ENCODE measurements at places on chromosomes 12 and 14.

- peak; percentile 47 for DNase-seq
These were observed 834 bp downstream of the RASSF8 start for GRCh38 chr12:25959071-25959961.

GRCh38 chr12:49296034-49296835 lies 1.3 kb downstream of the PRPH start:
- DNase-seq = peak; percentile 86

DNA sequence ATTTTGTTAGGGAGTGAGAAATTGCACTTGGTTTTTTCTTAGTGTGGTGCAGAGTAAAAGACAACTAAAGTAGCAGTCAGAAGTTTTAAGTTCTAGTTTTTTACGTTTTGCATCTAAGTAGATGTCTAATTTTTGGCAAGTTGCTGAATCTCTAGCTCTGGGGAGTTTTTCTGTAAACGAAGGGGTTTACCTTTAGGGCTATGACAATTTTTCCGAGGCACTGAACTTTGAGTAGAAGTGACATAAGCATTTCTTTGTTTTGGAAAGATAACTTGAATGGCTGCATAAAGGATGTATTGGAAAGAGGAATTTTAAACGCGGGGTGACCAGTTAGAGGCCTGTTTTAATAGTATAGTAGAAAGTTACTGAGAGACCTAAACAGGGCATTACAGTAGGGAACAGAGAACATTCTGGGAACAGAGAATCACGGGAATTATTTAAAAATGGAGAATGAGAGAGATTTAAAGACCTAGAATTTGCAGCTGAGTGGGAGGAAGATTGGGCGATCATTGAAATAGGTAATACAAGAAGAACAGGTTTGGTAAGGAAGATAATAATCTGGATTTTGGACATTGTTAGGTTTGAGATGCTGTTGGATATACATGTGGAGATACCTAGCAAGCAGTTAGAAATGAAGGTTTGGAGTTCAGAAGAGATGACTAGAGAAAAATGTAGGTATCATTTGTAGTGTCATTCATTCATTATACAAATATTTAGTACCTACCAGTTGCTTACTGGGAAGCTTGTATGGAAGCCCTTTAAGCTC lies 1.2 kb downstream of the ZNF410 start:
- no peak for DNase-seq

- no peak for DNase-seq
These were observed 352.3 kb upstream of the TMPO start for GRCh38 chr12:98162906-98163678.

DNA sequence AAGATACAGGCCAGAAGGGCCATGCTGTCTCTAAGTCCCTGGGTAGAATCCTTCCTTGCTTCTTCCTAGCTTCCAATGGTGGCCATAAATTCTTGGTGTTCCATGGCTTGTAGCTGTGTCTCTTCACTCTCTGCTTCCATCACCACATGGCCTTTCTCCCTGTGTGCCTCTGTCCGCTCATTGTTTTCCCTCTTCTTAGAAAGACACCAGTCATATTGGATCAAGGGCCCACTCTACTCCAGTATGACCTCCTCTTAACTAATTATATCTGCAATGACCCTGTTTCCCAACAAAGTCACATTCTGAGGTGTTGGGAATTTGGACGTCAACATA lies 7.6 kb upstream of the MAP1LC3B2 start:
- no peak for DNase-seq

DNA sequence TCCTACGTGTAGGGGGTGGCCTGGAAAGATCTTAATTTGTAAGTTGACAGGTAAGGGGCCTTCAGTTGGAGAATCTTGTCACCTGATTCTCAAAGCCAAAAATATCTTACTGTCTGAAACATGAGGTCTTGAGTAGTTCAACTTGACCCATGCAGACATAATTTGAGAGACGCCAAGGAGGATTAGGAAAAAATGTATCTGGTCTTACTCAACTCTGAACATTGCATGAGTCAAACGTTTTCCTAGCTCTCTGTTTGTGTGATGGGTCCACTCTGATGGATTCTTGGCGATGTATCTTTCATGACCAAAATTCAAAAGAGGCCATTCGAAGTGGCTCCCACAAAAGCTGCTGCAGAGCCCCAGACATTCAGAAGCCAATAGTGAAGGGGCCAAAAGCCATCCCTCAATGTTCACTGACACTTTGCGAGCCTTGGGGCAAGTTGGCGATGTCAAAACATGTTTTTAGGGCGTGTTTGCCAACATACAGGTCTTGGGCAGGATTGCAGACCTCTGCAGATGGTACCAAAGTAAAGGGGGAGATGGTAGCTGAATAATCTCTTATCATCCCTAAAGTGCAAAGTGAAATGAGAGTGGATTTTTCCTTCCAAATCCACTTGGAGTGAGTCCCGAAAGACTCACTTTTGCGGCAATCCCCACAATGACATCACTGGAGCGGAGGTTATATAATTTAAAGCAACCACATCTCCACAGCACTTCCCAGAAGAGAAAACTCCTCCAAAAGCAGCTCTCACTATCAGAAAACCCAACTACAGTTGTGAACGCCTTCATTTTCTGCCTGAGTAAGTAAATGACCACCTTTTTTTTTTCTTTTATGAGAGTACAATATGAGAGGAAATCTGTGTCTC lies at the start of gene BDKRB1:
BDKRB1 (plus strand) TSS at position 710 of the 866 bp plus-strand sequence. CDS start 7,473 bp downstream, outside the sequence.
- no peak for DNase-seq

DNA sequence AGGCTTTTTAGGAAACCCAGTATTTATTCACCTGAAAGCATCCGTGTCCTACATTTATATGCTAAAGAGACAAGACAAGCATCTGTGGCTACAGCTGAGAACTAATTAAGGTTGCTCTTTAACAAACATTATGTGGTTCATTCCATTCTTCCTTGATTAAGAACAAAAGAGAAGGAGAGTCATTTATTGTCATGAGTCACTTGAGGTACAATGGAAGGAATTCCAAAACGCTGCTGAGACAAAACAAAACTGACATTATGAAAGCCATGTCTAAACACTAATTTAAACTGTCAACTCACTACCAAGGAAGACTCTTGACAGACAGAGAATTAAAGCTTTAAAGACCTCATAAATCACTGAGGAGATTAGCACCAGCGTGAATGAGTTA lies 214.4 kb downstream of the BMP4 start:
- DNase-seq = no peak

- DNase-seq = no peak
These were observed 118.2 kb downstream of the SCARB1 start for GRCh38 chr12:124745465-124745890.

DNA sequence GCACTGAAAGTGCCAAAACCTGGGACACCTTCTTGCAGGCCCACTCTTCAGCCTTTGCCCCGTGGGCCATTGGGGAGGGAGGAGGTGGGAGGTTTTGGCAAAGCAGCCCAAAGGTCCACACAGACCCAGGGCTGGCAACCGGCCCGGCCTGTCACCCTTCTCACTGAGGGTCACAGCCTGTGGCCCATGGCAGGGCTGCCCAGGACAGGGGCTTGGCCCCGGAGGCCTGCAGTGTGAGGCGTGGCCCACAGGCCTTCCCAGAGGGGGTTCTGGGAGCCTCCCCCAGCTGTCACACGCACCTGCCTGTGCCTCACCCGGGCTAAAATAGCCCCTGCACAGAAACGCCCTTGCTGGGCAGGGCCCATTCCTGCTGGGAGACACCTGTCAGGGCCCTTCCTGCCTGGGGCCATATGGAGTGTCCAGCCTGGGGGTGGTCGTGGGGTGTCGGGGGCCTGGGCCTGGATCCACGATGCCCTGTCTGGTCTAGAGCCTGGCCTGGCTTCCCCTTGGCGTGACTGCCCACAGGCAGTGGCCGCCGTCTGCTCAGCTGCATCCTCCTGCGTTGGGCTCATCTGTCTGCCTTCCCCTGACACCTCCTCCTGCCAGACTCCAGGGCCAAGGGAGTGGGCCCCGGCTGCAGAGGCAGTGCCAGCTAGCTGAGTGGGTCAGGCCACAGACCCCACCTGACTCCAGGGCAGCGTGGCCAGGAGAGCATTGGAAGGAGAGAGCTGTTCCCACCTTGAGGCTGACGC lies 19.2 kb downstream of the PACS2 start:
- DNase-seq = peak; percentile 15

- DNase-seq = no peak
These were observed 125.7 kb upstream of the DDHD1 start for GRCh38 chr14:53278602-53279506.

GRCh38 chr12:113227686-113228391 lies 6.6 kb downstream of the TPCN1 start:
- DNase-seq = no peak

GRCh38 chr12:123891516-123892179 lies 81.0 kb downstream of the CCDC92 start:
- DNase-seq = no peak

- no peak for DNase-seq
These were observed 94.2 kb downstream of the SINHCAF start for GRCh38 chr12:31231611-31232360.

DNA sequence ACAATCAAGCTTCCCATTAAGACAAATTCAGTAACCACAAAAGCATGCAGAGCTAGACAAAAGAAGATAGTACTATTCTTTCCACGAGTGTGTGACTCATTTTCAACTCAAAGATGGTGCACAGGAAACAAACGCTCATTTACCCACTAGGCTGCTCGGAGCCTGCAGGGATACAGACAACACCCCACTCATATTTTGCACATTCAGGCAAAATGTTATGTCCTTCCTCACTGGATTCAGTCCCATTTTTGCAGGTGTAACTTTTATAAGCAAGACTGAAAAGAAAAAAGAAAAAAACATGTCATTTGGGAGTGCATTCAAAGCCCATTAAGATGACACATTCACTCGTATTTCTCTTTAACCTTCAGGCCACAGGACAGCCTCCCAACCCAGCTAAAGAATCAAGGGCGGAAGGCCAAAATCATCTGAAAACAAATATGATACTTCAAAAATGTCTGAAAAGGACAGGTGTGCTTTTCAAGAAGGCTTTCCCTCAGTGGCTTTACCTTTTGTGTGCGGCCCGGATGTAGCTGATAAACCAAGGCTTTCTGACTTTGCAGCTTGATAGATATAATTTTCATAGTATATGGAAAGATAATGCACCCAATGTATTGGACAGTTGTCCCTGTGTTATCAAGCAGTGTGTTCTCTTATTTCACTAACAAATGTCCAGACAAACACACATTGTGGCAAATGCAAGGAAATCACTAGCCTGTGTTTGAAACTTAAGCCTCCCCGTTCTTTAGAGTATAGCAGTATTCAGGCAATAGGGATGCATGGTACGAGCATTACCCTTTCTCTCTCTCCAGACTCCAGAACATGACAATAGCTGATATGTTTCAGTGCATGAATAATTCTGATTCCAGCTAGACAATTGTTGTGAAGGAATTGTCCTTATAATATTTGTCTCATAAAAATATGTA lies 147.8 kb upstream of the KRR1 start:
- no peak for DNase-seq

GRCh38 chr14:41860586-41860985 lies 253.9 kb downstream of the LRFN5 start:
- no peak for DNase-seq

DNA sequence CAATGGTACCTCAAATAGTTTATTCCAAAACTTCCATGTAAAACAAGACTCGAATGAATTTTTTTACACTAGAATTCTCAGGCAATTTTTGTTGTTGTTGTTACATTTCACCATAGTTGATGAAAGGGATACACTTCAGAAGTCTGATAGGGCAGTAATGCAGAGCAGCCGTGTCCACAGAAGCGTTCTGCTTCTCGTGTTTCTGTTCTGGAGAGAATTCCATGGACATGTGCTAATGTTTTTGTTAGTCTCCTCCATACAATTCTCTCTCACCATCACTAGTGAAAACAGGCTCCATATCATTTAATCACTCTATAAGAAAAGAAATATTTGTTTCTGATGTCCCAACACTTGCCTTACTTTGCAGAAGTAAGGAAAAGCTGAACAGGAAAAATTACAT lies 606.1 kb downstream of the SLC16A7 start:
- DNase-seq = no peak

DNA sequence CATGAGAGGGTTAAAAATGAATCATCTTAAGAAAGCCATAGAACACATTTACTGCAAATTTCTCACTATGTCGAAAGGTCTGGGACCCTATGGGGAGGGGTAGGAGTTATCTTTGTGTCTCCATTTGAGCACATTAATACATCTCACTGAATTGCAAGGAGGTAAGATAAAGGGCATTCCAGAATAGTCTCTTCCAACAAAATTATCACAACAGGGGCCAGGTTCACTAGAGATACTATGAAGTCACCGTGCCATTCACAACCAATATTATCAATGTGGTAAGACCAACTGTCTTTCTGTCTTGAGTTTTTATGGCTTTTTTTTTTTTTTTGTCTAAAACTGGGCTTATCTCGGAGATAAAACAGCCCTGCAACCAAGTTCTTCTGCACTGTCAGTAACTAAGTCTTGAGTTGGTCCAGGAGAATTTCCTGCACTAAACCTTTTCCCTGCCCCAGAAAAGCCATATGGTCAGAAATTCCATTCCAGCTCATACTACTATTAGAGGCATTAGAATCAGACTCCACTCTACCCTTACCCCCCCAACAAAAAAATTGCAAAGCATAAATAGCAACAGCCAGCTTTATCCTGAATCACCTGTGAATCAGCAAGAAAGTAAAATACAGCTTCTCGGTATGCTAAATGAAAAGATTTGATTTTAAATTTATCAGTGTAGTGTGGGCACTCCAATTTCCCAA lies 79.7 kb downstream of the PTPRR start:
- no peak for DNase-seq

GRCh38 chr12:106331599-106331998 lies 25.9 kb upstream of the POLR3B start:
- no peak for DNase-seq

GRCh38 chr14:36443374-36443773 lies 76.7 kb downstream of the NKX2-1 start:
- DNase-seq = no peak

- no peak for DNase-seq
These were observed 5.3 kb downstream of the SLC41A2 start for GRCh38 chr12:104952816-104953215.

DNA sequence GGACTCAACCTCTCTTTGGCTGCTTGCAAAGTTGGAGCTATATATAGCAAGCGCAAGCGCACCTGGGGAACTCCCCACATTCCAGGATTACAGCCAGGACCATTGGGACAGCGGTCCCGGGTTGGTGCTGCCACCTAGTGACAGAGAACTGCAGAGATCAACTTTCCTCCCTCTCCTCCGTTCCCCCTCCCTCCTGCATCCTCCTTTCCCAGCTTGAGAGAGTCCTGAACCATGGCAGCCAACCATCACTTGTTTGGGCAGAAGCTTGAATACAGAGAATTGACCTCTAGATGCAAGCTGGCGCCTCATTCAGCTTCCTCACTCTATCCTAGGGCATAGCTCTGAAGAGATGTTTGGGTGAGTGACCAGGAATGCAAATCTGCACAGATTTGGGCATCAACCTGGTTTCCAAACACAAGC lies 17.4 kb upstream of the FLVCR2 start:
- peak; percentile 79 for DNase-seq

- DNase-seq = no peak
These were observed 67.9 kb upstream of the ZFP36L1 start for GRCh38 chr14:68860771-68861170.

- no peak for DNase-seq
These were observed 11.0 kb downstream of the OR6S1 start for GRCh38 chr14:20630340-20631022.

DNA sequence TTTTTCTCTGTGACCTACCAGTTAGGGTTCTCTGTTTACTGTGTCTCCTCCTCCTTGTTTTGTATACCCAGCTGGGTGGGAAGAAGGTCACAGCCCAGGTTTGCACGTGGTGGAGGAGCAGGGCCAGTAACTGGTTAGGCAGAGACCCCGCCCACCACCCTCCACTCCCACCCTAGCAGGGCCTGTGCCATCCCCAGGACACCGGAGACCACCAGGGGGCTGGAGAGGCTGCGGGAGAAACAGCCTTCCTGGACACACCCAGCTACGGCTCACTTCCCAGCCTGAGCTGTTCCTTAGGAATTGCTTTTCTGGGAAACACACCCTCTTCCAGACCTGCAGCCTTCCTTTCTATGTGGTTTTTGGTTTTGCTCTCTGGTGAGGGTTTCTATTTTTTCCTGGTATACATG lies 21.1 kb downstream of the BDKRB2 start:
- DNase-seq = peak; percentile 63

Data from glutamatergic neuron (in vitro differentiated cells).